ENCODE measurements at places on chromosomes 5 and 9.
A peak's percentile ranks its signal among the peaks of the same experiment; 100 is the strongest.

DNA sequence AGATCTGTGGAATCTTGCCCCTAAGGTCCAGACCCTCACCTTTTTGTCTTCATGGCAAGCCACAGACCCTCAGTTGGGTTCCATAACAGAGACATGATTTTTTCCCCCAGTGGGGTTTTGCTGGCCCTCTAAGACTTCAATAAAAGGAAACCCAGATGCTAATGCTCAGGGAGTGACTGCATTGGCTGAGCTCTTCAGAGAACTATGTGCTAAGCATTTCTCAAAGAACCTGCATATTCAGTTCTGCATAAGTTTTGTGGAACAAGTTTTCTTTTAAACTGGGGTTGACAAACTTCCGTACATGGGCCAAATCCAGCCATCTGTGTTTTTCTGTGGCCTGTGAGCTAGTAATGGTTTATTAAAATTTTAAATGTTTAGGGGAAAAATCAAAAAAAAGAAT lies 159.8 kb upstream of the GDNF start:
- no peak for DNase-seq

DNA sequence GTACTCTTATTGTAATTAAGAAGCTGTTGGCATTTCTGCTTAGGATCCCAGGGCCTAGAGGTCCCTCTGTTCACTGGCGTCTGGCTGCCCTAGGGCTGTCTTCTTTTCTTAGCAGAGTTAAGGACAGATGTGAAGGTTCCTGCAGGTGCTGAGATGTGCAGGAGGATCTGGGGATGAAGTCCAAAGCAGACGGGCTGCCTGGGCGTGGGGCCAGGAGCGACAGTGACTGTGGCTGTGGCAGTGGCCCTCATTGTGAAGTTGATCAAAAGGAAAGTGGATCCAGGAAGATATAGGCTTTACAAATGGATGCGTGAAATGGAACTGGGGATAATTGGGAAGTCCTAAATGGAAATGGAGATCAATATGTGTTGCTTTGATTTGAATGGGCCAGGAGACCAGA lies 19.1 kb upstream of the SH3PXD2B start:
- DNase-seq = no peak

GRCh38 chr5:143016777-143017516 lies 246.8 kb downstream of the ARHGAP26 start:
- DNase-seq = peak; percentile 25

GRCh38 chr5:15794052-15794985 lies 294.3 kb downstream of the FBXL7 start:
- DNase-seq = no peak

DNA sequence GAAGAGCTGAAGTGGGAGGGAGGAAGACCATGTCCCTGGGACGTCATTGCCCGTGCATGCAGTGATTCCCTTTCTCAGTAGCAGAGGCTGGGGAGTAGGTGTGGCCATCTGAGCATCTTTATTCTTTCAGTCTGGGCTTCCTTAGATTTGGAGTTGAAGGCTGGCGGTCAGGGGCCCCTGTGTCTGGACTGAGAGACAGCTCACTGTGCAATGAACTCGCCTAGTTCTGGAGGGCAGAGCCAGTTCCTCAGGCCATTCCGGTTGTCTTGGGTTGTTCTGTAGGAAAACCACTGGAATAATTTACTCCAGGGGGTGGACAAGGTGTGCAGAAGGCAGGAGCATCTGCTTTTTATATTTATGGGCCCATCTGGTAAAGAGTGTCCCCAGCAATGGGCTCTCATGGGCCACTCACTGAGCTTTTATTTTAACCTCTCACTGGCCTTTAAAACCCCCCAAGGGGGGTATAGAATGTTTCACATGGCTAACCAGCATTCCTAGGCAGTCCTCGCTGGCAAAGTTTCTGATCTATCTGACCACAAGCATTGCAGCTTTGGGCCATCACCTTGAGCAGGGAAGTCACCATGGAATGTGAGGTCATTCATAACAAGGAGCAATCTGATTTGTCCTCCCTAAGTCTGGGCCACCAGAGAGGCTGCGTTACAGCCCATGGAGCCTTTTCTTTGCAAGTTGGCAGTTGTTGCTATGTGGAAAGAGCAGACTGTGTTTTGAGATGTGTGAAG lies 9.2 kb downstream of the STC2 start:
- DNase-seq = no peak

DNA sequence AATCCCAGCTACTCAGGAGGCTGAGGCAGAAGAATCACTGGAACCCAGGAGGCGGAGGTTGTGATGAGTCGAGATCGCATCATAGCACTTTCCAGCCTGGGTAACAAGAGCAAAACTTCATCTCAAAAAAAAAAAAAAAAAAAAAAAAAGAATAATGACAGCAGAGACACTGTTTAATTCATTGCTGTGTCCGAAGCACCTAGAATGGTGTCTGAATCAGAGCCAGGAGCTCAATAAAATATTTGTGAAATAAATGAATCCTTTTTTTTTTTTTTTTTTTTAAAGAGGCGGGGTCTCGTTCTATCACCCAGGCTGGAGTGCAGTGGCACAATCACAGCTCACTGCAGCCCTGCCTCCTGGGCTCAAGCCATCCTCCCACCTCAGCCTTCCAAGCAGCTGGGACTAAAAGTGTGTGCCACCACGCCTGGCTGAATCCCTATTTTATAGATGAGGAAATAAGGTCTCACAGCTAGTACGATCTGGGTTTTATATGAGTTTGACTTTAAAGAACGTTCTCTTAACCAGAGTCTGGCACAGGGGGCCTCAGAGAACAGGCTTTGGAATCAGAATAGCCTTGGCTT lies 47.8 kb downstream of the THOC3 start:
- no peak for DNase-seq
